GDM1 (cell line): ENCODE measurements at places on chromosomes 12 and 14.

DNA sequence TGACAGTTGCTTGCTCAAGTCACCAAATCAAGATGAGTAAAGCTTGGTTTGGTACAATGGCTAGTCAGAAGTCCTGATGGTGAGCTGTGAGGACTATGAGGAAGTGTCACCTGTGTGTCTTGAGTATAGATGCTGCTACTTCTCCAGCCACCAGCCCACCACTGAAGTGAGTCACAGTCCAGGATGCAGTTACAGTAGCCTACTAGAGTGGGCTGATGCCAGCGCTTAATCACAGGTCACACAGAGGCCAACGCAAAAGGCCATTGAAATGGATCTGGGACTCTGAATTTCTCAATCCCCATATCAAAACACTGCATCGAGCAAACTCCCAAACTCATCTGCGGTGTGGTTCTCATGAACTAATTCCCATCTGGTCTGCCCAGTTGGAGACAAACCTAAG, 223.1 kb downstream of the ANO6 start:
- DNase-seq = no peak

DNA sequence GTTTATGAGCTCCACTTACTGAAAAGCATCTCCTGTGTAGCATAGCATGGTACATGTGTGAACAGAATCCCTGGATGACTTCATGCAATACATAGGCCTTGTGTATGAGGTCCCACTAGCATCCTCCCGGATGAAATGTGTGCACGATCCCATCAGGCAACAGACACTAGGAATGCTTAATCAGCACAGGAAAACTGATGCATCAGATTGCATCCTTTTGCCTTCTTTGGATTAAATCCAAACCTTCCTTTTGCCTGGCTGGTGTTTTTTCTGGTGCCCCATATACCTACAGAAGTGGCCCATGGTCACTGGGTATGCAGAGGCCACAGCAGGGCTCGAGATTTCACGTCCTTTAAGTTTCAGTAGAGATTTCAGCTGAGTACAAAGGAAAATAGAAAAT, 120.9 kb upstream of the COCH start:
- no peak for DNase-seq

- peak; percentile 42 for DNase-seq
Measured at GRCh38 chr14:102516531-102517391, 7.2 kb upstream of the ANKRD9 start.

DNA sequence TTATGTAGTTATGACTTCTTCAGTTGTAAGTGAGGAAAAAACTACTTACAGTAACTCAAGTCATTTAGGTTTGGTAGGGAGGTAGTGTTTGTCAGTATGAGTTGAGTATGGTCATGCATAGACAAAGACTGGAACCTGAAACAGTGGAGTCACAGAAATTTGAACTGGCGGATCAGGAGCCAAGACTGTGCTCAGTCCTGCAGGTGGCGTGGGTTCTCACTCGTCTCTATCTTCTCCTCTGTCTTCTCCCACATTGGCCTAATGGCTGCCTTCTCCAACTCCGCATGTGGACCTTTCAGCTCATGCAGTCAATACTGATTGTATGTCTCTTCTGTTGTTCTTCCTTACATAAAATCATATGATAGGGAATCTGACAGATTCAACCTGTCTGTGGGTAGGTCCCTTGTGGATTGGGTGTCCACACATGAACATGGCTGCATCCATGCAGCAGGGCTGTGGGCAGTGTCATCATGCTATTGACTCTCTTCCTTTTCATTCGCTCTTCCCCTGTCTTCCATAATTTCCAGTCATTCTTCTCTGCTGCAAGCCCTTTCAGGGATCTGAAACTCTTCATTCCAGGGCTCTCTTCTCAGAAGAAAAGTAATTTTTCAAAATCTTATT, 78.8 kb upstream of the NEDD1 start:
- no peak for DNase-seq

- no peak for DNase-seq
Measured at GRCh38 chr14:71130491-71131179, 223.4 kb downstream of the PCNX1 start.

DNA sequence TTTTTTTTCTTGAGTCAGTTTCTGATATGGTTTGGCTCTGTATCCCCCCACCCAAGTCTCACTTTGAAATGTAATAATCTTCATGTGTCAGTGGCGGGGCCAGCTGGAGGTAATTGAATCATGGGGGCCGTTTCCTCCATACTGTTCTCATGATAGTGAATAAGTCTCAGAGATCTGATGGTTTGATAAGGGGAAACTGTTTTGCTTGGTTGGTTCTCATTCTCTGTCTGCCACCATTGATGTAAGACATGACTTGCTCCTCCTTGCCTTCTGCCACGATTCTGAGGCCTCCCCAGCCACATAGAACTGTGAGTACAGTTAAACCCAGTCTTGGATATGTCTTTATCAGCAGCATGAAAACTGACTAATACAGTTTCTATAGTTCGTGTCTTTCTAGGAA, 42.9 kb downstream of the WNK1 start:
- DNase-seq = no peak

DNA sequence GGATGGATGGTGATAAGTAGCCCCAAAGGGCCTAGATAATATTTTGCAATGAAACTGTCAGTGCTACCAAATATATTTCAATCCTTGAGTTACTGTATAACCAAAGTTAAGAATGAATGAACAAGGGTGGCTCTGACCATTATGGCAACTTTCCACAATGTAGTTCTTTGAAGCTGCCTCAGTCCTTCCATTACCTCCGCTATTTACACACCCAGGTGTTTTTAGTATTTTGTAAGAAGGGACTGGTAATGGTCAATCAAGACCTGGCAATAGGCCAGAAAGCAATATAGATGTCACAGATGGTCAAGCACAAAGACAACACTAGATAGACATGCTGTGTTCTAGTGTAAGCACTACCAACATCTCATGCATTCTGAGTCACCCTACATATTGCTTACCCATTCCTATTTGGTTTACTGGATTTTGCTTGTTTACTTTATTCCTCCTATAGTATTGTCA, 16.3 kb downstream of the DUSP16 start:
- no peak for DNase-seq

DNA sequence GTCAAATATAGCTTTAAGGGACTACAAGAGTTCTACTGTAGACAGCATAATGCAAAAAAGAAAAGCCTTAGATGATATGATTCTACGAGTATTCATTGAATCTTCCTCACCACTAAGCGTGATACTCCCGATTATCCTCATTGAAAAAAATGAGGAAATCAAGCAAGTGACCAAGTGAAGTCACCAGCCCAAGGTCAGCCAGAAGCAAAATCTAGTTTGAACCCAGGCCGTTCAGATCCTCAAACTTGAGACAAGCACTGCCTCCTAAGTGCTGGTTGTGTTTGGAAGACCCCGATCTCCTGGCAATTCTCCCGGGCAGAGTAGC, 845 bp downstream of the GIT2 start:
- DNase-seq = no peak

GRCh38 chr12:32483993-32484392, 84.6 kb downstream of the FGD4 start:
- DNase-seq = no peak

DNA sequence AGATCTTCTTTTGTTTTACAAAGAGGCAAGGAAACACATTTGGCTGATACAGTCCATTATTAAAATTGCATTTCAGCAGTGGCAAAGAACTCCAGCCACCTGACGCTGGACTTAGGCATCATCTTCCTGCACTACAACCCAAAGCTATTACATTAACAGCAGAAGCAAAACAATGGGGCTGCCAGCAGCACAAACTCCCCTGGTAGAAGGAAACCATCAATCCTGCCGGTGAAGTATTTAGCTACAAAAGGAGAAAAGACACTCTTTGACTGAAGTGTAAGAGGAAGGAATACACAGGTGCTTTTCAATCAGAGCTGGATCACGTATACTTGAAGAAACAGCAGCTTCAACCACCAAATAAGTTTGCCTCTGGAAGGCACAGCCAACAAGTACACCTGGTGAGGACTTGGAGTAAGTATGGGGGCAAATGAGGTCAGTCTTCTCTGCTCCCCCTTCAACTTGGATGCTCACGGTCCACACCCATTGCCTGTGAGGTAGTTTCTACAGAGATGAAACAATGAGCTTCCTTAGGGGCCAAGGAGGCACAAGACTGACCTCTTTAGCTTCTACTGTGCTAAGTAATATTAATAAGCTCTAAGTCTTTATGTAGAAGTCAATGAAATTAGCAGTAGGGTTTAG, 125.9 kb upstream of the FOXN3 start:
- no peak for DNase-seq

- no peak for DNase-seq
Measured at GRCh38 chr12:58233886-58234285, 292.5 kb downstream of the ATP23 start.

GRCh38 chr14:100042286-100042685, 22.9 kb upstream of the EVL start:
- no peak for DNase-seq

GRCh38 chr14:68516342-68516741, 276.5 kb downstream of the ZFP36L1 start:
- DNase-seq = no peak

GRCh38 chr14:101737414-101738339, 23.8 kb upstream of the PPP2R5C start:
- no peak for DNase-seq

GRCh38 chr14:96911499-96912149, 114.4 kb downstream of the VRK1 start:
- peak; percentile 27 for DNase-seq

GRCh38 chr14:64935508-64935907, 7.0 kb downstream of the GPX2 start:
- no peak for DNase-seq

GRCh38 chr12:53972722-53973235, at the start of gene HOXC11:
Gene HOXC11, plus strand, starts transcription at chr12:53973126. Its CDS starts 116 bp downstream, at chr12:53973242.
- no peak for DNase-seq

- DNase-seq = no peak
Measured at GRCh38 chr12:65384240-65384639, 105.8 kb downstream of the MSRB3 start.

GRCh38 chr14:104292084-104292970, 153.9 kb downstream of the KIF26A start:
- DNase-seq = no peak

DNA sequence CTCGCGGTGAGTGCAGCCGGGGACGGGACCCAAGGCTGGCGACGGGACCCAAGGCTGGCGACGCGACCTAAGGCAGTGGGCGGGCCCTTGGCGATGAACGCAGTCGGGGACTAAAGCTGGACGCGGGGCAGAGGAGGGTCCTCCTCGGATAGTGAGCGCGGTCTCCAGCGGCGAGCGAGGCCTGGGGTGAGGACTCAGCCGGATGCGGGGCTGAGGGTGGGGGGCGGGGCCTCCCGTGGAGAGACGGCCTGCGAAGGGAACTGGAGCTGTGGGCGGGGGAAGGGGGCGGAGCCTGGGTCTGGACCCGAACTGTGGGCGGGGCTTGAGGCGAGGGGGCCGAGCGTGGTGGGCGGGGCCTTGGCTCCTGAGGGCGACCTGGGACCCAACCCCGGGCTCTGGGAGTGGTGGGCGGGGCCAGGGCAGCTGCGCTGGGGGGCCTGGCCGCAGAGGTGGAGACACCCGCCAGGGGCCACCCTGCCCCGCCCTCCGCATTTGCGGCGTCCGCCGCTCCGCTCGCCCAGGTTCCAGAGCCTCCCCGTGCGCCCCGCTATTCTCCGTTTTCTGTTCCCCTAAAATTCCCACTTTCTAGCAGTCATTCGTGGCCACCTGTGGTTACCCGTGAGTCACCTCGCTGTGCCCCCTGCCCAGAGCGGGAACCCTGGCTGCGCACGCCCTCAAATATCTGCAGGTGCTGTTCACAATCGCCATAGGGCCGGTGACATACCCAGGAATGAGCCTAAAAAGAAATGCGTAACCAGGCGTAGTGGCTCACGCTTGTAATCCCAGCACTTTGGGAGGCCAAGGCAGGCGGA, 508 bp upstream of the BRF1 start:
- DNase-seq = peak; percentile 97

DNA sequence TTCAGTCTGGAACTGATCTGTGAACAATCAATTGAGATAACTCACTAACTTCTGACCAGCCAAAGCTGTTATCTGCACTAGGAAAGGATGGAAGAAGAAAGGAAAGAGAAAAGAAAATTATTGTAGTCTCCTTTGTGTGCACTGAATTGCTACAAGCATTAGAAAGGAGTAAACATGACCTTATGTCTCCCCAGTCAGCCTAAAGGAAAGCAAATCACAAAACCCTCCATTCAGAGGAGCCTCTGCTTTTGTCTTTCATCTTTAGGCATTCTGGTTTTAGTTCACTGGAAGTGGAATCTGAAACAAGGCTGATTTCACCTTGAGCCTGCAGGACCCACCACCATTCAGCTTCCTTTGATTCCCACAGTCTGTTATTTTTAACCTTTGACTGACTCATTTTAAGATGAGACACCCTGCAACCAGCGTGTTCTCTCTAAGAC, 26.0 kb downstream of the TBX3 start:
- no peak for DNase-seq

DNA sequence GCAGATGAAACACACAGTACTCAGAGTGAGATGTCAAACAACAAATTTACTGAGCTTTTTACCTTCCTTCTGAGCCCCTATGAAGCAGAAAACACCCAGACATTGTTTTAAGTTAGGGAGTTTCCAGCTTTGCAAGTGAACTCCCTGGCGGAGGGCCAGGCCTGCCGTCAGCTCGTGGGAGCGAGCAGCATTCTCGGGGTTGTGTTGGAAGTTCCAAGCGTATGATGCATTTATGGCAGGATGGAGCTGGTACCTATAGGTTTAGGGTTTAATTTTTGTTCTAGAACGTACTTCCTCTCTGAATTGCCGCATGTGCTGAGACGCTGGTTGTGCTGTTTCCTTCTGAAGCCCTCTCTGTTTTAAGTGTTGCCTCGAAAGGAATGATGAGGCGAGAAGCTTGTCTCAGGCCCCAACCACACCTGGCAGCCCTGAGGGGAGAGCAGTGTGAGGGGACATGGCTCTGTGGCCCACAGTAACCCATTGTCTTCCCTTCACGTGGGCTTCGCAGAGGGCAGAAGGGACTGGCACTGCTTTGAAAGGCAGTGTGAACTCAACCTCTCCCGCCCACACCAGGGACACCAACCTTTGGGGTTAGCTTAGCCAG, 76.6 kb downstream of the SSPN start:
- no peak for DNase-seq

DNA sequence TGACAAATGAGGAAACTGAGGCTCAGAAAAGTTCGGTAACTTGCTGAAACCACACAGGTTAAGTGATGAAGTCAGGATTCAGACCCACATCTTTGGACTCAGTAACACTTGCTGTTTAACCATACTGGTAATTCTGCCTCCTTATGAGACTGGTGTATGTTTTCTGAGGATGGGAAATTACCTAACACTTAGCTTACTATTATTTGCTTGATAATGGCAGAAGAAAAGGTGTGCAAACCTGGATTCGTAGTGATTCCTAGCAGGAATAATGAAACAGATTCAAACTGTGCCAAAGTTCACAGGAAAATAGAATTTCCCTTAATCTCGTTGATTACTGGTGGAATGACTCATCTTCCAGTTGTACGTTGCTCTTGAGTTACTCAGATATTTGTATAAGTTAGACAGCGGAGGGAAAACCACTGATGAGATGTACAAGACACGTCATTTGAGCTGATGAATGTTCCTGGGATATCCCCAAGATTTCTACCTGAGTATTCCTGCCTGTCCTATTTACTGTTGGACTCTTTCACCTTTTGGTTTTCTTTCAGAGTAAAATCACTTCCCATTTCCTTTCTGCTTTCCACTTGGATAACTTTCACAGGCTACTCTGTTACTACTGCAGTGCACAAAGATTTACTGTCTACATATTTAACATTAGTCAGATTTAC, 37.5 kb downstream of the PRORP start:
- DNase-seq = no peak
